ENCODE measurements at places on chromosomes 4 and X.

DNA sequence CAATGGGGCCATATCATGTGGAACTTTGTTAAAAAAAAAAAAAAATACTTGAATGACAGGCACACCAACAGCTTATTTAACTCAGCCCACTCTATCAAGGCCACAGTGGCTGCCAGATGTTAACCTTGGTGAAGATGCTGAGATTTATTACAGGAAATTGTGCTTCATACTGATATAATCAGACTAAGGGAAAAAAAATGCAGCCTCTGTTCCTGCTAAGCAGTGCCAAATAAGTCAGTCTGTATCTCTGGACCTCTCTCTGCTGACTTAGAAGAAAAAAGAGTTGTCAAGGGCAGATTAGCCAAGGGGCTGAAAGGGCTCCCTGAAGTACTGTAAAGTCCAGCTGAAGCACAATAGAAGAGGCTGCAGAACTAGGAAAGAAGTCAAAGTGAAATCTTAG lies 677.7 kb upstream of the HTR2C start:
- DNase-seq: no peak

DNA sequence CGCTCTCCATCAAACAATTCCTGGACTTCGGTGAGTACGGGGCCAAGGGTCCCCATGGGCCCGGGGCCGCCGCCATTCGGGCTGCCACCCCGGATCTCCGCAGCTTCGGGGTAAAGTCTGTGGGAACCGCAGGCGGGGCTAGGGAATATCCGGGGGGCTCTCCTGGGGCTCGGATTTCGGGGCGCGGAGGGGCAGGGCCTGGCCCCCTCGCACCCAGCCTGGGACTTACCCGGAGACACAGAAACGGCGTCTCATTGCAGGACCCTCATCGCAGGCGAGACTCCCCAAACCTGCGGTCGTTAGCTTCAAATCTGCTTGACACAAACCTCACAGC lies 413 bp downstream of the PDK3 start:
- no peak for DNase-seq

DNA sequence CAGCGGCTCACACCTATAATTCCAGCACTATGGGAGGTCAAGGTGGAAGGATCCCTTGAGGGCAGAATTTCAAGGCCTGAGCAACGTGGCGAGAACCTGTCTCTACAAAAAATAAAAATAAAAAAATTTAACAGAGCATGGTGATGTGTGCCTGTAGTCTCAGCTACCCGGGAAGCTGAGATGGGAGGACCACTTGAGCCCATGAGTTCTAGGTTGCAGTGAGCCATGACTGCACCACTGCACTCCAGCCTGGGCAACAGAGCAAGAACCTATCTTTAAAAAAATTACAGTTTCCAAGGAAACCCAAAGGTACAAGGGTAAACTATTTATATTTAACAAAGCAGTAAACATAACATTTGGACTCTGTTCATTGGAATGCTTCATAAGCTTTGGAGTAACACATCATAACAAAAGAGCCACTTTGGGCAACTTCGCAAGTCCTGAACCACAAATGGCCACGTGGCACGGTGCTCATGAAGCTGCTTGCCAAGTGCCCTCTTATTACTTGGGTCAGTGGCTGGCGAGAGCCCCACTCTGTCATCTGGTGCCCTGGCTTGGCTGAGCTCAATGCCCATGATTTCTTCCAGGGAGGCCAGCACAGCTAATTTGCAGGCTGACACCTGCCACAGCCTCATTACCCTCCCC lies 165.6 kb downstream of the SH3KBP1 start:
- DNase-seq: no peak

GRCh38 chrX:121103381-121103780 lies 56.0 kb downstream of the GLUD2 start:
- no peak for DNase-seq

- no peak for DNase-seq
Observed at GRCh38 chr4:13642170-13642950, 14.8 kb upstream of the BOD1L1 start.

DNA sequence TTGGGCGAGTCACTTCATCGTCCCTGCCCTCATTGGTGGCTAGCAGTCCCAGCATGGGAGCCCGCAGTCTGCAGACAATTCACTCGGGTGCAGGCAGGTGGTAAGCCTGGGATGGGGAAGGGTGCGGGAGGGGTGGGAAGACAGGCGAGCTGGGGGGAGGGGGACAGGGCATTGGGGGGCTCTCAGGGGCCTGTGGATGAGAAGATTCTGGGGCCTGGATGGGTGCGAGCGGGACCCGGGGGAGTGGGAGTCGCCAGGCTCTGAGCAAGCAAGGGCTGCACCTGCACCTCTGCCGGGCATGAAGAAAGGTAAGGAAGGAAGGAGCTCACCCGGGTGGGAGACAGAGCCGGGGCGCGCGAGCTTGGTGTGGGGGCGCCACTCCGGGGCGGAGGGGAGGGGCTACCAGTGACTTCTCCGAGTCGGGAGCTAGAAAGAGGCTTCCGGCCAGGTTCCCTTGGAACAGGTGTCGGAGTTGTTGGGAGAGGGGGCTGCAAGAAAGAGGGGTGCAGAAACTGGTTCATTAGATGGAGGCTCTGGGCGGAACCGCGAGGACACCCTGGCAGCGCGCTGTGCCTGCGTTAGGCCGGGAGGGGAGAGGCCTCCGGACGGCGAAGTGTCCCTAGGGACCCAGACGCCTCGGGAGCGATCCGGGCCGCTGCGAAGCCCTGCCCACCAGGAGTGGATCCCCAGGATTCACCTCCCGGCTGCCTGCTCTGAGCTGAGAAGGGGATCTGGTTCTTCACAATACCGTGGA lies 103.4 kb upstream of the PDLIM3 start:
- no peak for DNase-seq

- DNase-seq: no peak
Observed at GRCh38 chrX:153490217-153490930, 4.4 kb upstream of the BGN start.

GRCh38 chr4:102867278-102868152 lies 1.3 kb upstream of the CISD2 start:
- DNase-seq: no peak

DNA sequence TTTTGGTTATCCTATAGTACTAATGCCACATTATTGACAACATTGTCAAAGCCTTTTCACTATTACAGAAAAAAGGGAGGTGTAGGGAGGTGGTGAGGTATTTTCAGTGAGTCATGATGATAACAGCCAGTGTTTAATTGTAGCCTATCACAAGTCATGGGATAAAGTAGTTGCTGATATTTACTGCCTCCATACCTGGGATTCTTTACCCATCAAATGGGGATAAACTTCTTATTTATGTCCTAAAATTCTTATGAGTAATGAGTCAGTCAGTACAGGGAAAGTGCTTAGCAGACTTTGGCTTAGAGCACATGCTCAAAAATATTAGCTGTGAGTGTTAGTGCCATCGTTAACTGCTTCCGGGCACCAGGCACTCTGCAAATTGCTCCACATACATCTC lies 25.7 kb downstream of the ADGRG2 start:
- no peak for DNase-seq

DNA sequence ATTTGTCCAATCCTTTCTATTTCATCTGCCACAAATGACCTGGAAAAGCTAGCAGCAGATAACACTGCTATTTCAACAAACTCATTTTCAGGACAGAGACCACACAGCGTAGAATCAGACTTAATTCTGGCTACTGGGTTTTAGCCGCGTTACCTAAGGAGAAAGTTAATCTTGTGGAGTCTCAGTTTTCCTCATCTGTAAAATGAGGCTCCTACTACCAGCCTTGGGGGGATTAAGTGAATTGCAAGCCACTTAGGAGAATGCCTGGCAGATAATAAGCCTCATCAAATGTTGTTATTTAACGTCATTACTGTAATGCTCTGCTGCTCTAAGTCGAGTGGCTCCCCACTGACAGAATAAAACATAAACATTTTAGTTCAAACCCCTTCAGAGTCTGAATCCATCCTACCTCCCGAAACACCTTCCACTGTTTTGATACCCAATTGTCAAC lies 1.4 kb downstream of the CCNI start:
- no peak for DNase-seq

DNA sequence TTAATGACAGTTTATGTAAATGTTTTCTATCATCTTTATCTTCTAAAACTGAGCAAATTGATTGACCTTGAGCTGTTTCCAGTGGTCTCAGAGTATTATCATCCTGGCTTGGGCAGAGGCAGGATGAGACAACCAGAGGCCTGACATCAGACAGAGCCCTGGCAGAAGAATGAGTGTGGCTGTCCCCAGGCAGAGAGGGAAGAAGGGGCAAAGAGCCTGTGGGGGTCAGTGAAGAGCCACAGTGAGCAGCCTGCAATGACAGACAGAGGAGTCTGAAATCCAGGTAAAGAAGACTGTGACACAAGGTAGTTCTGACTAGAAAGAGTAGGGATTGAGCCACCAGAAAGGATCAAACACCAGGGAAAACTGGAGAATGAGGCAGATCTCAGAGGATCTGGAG lies 182.4 kb upstream of the ARSJ start:
- DNase-seq: no peak

DNA sequence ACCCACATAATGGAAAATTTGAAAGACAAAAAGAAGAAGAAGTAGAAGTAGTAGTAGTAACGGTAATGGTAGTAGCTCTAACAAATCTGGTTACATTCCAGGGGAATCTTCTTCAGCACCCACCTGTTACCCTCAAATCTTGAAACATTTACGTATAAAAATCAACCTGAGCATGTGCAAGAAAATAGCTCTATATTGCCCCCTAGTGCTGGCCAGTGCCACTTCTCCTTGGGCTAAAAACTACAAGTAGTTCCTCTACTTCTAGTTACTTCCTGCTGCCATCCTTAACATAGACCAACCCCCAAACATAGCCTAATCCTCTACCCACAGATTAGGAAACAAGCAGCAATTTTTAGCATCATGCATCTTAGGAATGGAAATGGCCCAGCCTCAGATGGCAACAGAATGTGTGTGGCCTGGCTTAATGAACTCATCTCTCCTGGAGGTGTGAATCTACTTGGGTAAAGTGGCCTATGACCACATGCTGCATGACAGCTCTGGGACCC lies 3.1 kb downstream of the PDGFC start:
- DNase-seq: peak; percentile 85

DNA sequence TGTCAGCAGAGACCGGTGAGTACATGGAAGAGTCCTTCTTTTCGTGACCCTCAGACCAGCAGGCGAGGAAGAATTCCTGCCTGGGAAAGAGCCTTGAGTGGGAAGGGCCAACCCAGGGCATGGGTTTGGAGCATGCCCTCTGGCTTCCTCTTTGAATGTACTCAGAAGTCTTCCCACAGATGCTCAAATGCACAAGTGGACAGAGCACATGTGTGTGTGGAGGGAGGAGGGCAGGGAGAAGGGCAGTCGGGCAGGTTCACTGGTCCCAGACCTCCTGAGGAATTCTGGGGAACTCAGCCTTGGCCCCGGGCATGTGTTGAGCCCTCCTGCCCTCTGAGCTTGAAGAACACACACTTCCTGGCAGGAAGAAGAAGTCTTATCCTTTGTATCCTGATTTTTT lies 63.2 kb upstream of the HELT start:
- DNase-seq: no peak

GRCh38 chr4:32148111-32148666 lies 1428.0 kb downstream of the PCDH7 start:
- DNase-seq: no peak

- DNase-seq: peak; percentile 80
Observed at GRCh38 chr4:98148856-98149255, 5.6 kb upstream of the STPG2 start.

GRCh38 chrX:13000301-13000811 lies 25.4 kb downstream of the TMSB4X start:
- DNase-seq: no peak

DNA sequence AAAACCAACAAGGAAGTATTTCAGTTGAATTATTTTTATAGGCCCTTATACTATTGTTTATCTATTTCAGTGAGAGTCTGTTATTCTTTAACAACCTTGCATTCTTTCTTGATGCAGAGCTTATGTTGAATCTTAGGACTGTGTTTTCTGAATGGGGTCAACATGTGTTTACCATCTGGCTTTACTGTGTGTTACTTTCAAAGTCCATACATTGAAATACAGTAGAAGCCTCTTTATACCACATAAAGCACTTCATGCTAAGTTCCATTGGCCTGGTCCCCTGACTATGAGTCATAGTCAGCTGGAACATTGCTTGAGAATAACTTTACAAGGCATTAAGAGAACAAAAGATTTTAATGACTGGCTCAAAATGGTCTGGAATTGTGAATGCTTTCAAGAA lies 152.6 kb downstream of the GASK1B start:
- no peak for DNase-seq

DNA sequence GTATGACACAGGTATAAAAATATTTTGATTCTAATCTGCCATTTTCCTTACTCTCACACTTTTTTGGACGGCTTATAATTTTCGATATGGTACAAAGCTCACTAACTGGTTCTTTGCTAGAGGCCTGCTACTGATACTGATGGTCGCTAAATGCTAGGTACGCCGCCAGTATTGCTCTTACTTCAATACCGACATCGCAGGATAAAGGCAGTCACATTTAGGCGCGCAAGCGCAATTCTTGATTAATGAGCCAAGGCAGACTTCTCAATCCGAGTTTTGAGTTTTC lies 557 bp upstream of the USP38 start:
- no peak for DNase-seq

DNA sequence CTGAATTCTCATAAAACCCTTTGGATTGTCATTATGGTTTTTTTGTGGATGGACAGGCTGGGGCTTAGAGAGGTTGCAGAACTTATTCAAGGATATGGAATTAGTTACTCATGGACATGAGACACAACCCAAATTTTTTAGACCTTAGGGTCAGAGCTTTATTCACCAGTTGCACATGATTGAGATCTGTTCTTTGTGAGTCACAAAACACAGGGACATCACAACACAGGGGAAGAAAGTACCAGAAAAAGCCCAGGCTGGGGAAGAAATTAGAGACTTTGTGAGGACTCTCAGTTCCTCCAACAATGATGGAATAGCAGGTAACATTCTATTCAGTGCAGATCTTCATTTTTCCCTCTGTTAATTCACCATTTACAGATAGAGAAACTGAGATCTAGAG lies 602.4 kb upstream of the CPEB2 start:
- no peak for DNase-seq

- DNase-seq: no peak
Observed at GRCh38 chr4:57074744-57075143, 35.4 kb downstream of the IGFBP7 start.

DNA sequence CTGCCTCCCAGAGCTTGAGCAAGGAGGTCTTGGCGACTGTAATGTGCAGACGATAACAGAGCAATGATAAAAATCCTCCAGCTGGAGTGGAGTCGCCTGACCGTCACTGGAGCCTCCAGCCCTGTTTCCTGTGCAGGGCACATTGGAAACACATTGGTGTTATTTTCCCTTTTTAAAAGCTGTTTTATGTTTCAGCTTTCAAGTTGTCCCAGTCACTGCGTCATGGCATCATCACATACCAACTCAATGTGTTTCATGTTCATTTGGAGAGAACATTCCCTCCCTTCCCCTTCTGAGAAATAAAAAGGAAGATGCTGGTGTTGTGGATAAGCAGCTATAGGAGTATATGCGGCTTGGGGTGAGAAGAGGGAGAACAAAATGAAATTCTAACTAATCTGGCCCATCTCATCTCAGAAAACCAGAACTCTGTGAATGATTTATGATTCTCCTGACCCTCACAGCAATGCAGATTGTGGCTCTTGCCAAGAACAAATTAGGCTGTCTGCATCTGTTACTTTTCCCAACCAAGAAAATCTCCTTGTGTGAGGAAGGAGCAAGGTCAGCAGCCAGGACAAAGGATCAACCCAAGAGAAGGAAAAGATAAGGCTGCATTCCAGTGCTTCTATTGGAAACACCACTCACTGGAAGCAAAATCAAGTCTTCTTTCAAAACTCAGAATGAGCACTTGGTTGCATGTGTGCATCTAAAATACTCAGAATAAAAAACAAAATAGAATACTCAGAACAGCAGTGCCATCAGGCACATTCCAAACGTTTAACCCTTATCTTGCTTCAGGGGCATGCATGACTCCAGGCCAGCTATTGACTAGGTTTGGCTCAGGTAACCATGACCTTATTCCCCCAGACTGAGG lies 134.4 kb downstream of the RASL11B start:
- no peak for DNase-seq

Measured in SK-N-MC (cell line).